Activated CD4-positive, CD25-positive, alpha-beta regulatory T cell (primary cell): ENCODE measurements at places on chromosomes 12 and 14.

DNA sequence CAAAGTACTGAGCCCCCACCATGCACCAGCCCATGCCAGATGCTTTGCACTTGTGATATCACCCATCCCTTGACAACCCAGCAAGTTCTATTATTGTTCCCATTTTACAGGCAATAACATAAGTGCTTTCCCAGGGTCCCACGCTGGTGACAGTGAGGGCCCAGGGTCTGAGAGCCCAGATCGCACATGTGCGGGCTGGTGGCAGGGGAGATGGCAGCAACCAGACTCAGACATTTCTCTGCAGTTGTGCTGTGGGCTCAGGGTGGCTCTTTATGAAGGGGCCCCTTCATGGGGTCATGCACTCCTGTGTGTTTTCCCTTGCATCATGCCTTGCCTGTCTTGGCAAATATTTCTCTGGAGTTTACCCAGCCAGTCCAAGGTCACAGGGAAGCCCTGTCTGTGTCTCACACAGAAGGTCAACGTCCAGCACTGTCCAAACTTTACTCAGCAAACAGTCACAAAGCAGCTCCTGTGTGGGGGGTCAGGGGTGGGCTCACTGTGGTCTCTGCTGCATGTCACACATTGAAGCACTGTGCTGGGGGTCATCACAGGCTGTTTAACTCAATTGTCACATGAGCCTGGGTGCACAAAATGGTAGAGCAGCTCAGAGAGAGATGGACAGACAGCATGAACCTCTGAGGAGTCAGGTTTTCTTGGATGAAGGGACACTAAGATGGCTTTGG lies 12.7 kb downstream of the SERPINA5 start:
- DNase-seq: no peak

GRCh38 chr14:68047906-68048305 lies 228.3 kb downstream of the RAD51B start:
- no peak for DNase-seq

DNA sequence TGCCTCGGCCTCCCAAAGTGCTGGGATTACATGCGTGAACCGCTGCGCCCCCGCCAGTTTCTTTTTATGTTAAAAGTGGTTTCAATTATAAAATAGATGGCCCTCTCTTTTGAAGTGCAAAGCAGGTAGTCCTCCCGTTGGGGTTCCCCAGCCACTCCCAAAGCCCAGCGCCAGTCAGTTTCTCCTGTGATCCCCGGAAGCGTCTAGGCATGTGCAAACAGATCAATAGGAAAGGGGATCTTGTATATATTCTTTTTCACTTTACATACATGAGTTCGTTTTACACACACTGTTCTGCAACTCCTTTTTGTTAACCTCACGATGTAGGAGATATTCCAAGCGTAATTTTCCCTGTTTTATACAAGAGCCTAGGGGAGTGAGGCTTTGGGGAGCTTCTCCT lies 16.3 kb upstream of the DLK1 start:
- no peak for DNase-seq

GRCh38 chr12:5335069-5335468 lies 96.8 kb upstream of the NTF3 start:
- no peak for DNase-seq

- no peak for DNase-seq
Observed at GRCh38 chr14:88493392-88494185, 61.2 kb downstream of the PTPN21 start.

GRCh38 chr12:93380480-93381121 lies 2.9 kb downstream of the NUDT4 start:
- DNase-seq: no peak
